ENCODE measurements at places on chromosomes 1 and 21.

GRCh38 chr1:171655746-171656116 is 3.2 kb upstream of the MYOC start:
- DNase-seq, result no peak

GRCh38 chr1:71019233-71019969 is 28.2 kb downstream of the PTGER3 start:
- no peak for DNase-seq

DNA sequence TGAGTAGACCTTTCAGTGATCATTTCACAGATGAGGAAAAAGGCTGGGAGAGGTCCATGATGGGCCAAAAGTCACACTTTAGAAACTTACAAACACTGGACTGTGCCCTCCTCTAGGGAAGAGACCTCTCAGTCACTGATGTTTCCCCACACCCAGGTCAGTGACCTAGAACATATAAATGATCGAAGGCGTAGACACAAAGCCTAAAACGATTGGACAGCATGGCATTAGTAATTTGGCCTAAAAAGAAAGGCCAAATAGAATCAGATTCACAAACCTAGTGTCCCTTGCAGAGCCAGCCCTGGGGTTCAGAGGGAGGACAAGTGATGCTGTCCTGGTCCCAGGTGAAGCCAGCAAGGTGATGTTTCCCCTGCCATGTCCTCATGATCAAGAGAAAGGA is 27.7 kb downstream of the TRABD2B start:
- no peak for DNase-seq

DNA sequence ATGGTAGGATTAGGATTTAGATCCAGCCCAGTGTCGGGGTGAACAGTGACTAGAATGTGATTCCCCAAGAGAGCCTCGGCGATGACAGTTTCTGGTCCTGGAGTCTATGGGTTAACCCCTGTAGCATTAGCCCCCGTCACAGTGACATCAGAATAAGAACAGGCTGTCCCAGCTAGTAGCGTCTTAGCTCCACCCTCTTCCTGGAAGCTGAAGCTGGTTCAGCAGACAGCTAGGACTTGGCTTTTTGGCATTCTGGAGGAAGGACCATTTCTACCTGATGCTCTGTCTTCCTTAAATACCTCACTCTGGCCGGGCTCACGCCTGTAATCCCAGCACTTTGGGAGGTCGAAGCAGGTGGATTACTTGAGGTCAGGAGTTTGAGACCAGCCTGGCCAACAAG is 5.0 kb downstream of the NDUFS2 start:
- DNase-seq, result no peak

- DNase-seq, result no peak
Observed at GRCh38 chr1:156711011-156711817, 5.8 kb upstream of the CRABP2 start.

GRCh38 chr1:84122780-84123382 is 21.2 kb upstream of the PRKACB start:
- no peak for DNase-seq

GRCh38 chr1:39293375-39294070 is 89.0 kb downstream of the MACF1 start:
- peak; percentile 23 for DNase-seq

DNA sequence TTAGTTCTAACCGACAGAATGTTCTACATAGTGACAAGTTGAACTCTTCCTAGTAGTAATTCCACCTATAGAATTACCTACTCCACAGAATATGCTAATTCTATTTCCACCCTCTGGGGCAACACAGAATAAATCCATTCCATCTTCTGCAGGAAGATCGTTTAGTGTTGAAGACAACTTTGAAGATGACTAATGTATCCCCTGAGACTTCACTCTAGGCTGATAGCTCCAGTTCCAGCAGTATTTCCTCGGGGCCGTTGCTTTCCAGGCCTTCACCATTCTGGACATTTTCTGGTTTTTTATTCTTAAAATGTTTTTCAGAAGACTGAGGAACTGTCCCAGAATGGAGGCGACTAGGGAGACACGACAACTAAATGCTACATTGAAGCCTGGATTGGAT is 61.0 kb upstream of the CSF1 start:
- DNase-seq, result no peak

GRCh38 chr1:198846556-198846955 is 207.7 kb downstream of the PTPRC start:
- no peak for DNase-seq

DNA sequence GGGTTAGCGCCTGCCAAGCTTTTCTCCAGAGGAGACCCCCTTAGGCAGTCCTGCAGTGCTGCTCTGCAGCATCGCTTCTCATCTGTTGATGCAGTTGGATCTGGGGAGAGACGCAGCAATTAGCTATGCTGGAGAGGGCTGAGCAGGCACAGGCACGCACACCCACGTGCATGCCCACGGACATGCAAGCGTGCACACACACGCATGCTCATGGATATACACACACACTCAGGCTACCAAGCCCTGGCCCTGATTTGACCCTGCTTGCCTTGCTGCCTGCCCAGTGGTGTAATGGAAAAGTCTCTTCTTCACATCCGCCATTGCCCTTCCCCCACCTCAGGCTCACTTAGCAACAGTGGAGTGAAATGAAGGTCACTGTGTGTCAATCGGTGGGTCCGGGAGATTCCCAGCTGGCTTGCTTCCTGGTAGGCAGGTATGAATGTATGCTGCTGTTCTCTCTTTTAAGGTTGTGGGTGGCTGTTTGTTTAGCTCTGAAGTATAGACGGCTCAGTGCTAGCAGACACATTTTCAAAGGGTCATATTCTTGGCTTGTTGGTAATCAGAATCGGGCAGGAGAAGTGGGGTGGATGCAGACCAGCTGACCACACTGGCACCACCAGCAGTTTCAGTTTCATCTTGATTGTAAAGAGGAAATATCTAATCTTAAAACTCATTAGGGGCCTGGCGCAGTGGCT is 9.5 kb downstream of the ATP1B1 start:
- DNase-seq, result no peak

GRCh38 chr1:157969697-157970485 is 23.6 kb upstream of the KIRREL1 start:
- no peak for DNase-seq

GRCh38 chr1:48329486-48329885 is 107.0 kb downstream of the SLC5A9 start:
- no peak for DNase-seq

DNA sequence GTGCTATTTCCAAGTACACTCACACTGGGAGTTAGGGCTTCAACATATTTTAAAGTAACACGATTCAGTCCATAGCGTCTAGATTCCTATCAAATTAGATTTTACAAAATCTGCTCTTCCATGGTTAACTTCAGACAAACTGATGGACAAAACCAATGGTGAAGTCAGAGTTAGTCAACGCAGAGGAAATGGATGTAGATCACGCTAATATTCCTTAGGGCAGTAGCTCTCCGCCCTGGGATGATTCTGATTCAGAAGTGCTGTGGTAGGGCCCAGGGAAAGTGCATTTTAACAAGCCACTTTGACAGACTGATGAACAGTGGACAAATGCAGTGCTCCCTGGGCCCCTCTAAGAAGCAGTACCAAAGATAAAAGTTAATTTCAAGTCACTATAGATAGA is 83.2 kb downstream of the HIVEP3 start:
- no peak for DNase-seq

- DNase-seq, result no peak
Observed at GRCh38 chr1:71542155-71542554, 461.3 kb upstream of the ZRANB2 start.

DNA sequence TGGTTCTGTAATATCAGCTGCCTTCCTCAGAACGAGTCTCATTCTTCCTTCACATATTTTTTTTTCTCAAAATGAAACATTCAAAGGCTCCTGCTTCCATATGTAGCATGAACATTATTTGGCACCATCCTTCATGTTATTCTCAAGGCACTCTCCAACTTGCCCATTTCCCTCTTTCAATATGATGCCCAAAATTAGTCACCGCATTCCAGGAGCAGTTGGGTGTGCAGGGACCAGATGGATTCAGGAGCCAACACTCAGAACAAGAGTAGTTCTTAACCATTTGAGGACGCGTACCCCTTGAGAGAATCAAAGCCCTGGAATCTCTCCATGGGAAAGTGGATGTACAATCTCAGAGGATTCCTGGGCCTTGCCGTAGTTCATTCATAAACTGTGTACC is 50.3 kb downstream of the KCNK1 start:
- no peak for DNase-seq

DNA sequence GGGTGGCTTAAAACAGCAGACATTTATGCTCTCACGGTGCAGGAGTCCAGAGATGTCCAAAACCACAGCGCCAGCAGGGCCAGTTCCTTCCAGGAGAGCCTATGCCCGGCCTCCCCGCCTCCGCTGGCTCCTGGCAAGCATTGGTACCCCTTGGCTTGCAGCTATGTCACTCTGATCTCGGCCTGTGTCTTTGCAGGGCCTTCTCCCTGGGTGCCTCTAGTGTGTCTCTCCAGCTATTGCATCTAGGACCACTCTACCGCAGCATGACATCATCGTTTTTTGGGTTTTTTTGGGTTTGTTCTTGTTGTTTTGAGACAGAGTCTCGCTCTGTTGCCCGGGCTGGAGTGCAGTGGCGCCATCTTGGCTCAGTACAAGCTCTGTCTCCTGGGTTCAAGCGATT is 197.6 kb upstream of the VAMP3 start:
- no peak for DNase-seq

DNA sequence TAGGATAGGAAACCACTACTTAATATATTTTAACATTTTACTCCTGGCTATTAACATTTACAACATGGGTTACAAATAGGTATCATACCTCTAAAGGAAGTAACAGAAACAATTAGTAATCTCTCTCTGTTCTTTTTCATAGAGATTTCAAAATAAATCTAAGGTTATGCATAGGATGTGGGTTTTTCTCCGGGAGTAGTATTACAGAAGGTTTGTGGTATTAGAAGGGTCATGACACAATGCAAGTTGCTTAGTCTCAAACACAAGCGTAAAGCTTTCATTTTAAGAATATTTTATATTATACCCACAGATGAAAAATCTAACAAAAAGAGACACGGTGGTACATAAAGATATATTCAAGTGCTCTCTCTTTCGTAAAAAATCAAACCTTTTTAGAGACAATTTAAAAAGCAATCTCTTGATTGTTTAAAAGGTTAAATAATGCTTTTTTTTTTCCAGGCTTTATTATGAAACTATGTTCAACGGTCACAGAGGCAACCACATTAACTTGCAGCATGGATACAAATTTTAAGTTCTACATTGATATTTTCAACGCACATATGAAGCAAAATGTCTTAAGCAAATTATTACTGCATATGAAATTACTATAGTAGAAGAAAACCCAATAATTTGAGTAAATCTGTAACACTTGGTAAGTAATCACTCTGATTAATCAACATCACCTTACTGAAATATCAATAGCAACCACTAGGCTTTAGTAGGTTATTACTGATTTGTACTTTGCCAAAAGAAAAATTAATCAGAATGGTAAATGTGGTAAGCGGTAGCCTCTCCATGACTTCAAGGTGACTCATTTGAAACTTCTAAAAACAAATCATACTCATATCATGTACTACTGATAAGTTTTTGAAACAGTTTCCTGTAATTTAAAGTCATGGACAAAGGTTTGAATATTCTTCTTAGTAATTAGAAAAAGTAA is 97.4 kb upstream of the GFI1 start:
- peak; percentile 4 for DNase-seq

- no peak for DNase-seq
Observed at GRCh38 chr1:156877433-156878170, 15.9 kb upstream of the PEAR1 start.

DNA sequence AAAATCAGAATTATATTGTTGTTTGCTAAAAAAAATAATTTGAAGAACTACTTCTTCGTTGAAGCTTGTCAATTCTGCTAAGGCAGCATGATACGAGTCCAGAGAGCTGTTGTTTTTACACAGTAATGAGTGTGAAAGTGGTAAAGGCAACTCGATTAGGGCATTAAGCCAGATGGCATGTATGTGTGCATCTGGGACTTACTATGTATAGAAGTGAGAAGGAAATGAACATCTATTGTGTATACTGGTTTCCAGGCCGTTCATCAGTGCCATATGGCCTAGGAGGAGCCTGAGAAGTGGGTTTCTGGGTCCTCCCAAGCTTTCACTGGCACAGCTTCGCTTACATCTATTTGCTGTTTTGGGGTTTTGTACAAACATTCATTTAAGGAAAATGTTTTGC is 5.7 kb downstream of the CTPS1 start:
- no peak for DNase-seq

DNA sequence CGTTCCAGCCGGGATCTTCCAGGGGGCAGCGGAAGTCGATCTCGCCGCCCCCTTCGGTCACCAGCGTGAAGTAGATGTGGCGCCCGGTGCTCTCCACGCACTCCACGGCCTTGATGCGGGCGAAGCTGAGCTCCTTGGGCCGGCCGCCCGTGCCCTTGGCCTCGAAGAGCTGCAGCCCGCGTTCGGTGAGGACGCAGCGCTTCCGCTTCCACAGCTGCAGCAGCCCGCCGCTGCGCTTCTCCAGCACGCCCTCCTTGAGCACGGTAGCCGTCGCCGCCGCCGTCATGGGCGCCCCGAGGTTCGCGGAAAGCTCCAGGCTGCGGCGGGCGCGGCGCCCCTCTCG is 516 bp downstream of the PHLDA3 start:
- DNase-seq, result no peak

GRCh38 chr1:63705078-63705477 is 68.7 kb upstream of the ROR1 start:
- DNase-seq, result peak; percentile 19

GRCh38 chr1:9295884-9296283 is 3.2 kb downstream of the SPSB1 start:
- DNase-seq, result no peak

DNA sequence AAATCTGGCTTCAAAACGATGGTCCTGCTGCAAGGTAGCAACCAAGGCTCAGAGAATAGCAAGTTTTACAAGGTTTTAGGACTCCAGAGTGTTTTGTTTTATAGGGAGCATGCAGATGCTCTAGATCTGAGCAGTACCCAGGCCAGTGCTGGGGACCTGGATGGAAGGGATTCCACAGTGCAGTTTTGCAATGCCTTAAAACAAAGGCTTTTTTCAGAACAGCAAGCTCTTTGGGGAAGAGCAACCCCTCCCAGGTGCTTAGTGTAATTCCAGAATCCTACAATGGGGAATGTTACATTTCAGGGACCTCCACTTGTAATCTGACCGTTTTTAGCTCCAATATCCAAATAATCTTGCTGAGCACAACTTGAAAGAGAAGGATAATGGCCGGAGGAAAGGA is 6.7 kb downstream of the ROR1 start:
- no peak for DNase-seq

GRCh38 chr1:9207086-9207485 is 27.5 kb upstream of the H6PD start:
- DNase-seq, result no peak

GRCh38 chr1:237258871-237259270 is 216.9 kb downstream of the RYR2 start:
- no peak for DNase-seq

Measured in kidney epithelial cell (primary cell).